Dermis microvascular lymphatic vessel endothelial cell (primary cell): ENCODE measurements at places on chromosomes 12 and 14. TPM values are rescaled to one million over a fixed set of nuclear protein-coding genes. Genes with fewer than 3 reads are reported as not detected.

The HIP1R gene
- 39.7 and 47.2 TPM in 2 replicates for total RNA-seq

DNA sequence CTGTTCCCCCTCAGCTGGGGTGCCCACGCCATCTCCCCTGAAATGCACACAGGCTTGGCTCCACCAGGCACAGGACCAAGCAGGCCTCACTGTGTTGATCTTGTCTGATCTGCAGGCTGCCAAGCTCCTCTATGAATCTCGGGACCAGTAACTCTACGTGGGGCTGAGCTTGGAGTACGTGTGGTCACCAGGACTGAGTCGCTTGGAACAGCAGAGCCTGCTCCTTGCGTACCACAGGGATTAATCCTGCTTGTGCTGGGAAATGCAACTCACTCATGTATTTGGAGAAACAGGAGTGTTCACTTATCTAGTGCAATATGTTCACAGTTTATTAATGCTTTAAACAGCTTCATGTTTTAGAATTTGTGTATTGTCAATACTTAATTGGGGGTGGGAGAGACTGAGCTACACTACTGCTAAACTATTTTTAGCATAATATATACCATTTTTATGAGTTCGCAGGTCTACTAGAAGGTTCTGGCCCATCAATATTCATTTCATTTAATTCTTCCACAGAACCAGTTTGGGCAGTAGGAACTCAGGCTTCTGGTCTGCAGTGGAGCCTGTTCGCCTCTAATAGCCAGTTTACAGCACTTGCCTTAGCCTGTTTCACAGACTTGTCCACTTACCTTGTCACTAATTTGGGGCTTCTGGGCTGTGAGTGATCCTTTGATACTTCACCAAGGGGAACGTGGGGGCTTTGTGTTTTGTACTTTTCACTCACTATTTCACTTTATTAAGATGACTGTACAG is 17.4 kb downstream of the ZFYVE21 start:
- DNase-seq = no peak

DNA sequence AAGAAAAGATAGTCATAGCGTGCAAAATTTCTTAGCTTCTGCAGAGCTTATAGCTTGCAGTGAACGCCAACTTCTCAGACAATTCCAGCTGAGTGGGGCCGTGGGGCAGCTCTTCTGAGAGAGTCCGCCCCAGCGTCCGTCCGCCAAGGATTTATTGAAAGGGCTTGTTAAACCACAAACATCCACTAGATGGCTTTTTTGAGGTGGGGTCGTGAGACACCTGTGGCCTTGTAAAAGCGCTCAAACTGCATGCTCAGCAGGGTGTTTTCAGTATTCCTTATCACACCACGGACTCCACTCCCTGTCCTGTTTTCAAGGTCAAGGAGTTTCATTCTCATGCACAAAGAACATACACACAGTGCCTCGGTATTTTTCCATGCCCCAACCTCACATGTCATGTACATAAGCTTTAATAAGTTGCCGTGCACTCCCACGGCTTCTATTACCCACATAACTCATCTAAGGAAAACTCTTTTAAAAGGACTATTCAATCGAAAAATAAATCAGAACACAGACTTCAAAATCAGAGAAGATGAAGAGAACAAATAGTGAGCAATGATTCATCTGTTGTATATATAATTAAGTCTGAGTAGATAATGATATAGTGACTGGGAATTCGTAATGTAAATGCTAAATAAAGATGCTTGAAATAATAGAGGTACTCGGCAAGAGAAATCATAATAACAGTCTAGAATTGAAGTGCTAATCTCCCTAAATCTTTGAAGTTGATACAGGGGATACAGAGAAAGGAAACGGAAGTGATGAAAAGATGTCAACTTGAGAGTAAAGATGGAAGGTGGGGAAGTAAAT is 46.7 kb downstream of the WBP11 start:
- no peak for DNase-seq

GRCh38 chr12:112162241-112162790 is 37.0 kb downstream of the TRAFD1 start:
- DNase-seq = no peak

- DNase-seq = peak; percentile 7
Measured at GRCh38 chr14:70655110-70655826, 13.6 kb downstream of the TTC9 start.

The SERPINA3 gene
- under 0.01 TPM in 1 of 2 replicates, not detected in the other for total RNA-seq

DNA sequence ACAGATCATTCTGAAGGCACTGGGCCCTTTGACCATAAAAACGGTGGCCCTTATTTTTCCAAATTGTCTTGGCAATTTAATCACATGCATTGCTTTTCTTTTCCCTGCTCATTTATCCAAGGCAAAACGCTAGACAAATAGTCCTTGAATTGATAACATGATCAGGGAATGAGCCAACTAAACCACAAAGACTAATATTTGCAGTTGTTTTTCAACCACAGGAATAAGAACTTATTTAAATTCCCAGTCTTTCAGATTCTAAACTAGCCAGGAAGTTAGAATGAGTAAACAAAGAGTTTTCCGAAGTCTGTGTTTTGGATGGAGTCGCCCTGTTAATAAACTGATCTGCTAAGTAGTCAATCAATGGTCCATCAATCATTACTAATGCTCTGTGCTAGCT is 14.9 kb downstream of the TBX5 start:
- no peak for DNase-seq

The PRH1 gene
- total RNA-seq = 6.5 and 10.5 TPM in 2 replicates

The NRXN3 gene
- total RNA-seq = under 0.01 TPM in 2 replicates

GRCh38 chr12:44077294-44077693 is 241.4 kb downstream of the TMEM117 start:
- DNase-seq = no peak
